ENCODE measurements at places on chromosomes 6 and 20.

GRCh38 chr6:47156196-47156595, 114.1 kb upstream of the ADGRF1 start:
- DNase-seq = no peak

DNA sequence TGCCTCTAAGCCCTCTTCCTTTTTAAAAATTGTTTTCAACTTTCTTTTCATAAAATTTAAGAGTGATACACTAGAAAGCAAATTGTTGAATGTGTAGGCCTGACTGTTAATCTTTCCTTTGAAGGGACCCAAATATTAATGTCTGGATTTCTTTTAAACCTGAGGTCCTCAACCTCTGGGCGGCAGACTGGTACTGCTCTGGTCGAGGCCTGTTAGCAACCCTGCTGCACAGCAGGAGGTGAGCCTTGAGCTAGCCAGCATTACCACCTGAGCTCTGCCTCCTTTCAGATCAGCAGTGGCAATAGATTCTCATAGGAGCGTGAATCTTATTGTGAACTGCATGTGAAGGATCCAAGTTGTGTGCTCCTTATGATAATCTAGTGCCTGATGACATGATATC, 191.2 kb downstream of the MANEA start:
- DNase-seq = no peak

DNA sequence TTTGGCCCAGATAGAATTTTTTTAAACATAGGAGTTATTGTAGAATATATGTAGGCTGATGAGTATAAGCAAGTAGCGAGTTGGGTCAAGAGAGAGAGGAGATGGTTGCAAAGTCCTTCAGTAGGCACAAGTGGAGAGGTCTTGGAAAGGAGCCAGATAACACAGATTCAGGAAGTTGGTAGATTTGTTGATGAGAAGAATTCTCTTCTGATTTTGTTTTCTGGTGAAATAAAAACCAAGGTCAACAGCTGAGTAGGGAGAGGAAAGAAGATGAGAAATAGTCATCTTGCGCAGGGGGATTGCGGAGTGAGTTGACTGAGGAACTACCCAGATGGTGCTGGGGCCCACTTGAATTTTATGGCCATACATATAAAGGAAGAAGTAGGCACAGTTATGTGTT, 17.4 kb upstream of the CD83 start:
- no peak for DNase-seq

- DNase-seq = no peak
These were observed 635 bp upstream of the TENT5A start for GRCh38 chr6:81752921-81753710.

- no peak for DNase-seq
These were observed 5.5 kb downstream of the ANKEF1 start for GRCh38 chr20:10040070-10040975.

- no peak for DNase-seq
These were observed 839 bp upstream of the HRH3 start for GRCh38 chr20:62220666-62221568.

DNA sequence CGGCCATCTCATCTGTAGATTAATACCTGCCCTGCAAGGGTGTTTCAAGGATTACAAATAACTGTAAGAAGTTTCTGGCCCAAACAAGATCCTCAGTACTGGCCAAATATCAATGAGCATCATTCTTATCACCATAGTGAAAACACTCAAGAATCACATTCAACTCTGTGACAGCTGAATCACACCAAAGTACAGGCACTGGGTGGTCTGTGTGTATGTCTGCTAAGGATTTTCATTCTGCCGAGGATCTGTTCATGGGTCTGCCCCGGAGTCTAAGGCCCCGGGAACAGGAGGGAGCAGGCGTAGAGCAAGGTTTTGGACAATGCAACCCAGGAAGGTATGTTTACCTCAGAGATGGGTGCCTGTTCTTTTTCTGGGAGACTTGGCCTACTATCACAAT, 110.5 kb downstream of the TRERF1 start:
- DNase-seq = no peak

DNA sequence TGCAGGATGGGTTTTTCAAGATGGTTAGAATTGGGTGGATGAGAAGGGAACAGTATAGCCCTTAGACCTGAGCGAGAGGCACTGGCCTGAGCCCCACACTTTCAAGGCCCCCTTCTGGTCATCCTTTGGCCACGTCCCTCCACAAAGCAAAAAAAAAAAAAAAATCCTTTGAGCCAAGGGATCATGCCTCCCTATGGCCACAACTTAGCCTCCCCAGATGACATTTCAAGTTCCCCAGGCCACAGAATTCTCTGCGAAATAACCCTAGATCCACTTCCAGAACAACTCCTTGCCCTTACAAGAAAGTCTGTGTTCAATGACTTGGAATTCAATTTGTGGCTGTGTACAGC, 30.4 kb downstream of the ELOVL2 start:
- DNase-seq = no peak

GRCh38 chr6:38528196-38528965, 111.3 kb downstream of the BTBD9 start:
- no peak for DNase-seq

GRCh38 chr20:51750037-51750769, 18.0 kb downstream of the ATP9A start:
- DNase-seq = no peak

- DNase-seq = no peak
These were observed 8.0 kb downstream of the MYLIP start for GRCh38 chr6:16136621-16137450.

DNA sequence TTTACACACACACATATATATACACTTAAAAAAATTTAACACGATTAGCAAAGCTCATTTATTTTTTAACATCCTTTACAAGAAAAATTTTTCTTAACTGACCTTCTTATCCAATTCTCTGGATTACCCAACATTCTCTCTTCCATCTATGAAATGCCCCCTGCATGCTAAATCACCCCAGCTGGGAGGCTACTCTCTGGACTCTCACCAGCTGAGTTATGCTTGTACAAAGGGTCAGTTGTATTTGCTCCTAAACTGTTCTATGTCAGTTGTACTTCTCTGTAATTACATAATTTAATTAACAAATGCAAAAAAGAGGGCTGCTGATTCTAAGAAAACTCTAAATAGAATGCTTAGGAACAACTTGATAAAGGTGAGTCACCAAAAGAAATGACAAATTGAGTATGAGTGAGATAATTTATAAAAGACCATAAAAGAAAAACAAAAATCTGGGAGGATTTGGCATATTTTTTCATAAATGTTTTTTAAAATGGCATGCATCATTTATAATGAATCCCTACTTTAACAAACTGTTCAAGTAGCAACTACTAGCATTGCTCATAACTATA, 120.5 kb downstream of the KIF13A start:
- no peak for DNase-seq

DNA sequence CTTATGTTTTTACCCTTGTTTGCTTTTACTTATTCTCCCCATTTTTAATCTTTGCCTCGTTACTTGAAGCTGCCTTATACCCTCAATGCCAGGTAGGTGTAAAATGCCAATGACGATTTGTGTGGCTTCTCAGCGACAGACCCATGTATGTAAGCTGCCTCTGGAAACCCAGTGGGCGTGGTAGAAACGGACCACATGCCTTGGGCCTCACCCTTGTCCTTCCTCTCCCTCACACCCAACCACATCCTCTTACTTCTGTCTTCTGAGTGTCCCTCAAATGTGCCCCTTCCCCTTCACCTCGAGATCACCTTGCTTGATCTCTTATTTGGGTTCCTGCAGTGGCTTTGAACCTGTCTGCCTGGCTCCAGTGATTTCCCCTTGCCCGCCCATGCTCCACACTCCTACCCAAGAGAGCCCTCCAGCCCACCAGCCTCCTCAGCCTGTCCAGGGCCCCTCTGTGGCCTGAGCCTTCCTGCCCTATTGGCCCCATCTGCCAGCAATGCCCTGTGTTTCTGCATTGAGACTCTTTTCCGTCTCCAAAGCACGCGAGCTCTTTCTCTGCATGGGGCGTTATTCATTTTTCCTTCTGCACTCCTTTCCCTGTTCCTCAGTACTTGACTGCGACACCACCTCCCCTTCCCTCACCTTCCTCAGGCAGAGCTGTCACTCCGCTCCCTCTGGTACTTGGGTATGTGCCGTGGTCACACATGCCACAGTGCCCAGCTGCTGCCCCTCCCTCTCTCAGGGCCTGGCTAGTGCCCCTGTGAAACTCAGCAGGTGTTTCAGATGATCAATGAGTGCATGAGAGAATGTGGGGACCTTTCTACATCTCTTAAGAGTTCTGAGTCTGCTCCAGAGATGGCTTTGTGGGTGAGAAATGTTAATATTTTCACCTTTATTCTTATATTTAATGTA, 115.4 kb downstream of the SLX4IP start:
- no peak for DNase-seq

DNA sequence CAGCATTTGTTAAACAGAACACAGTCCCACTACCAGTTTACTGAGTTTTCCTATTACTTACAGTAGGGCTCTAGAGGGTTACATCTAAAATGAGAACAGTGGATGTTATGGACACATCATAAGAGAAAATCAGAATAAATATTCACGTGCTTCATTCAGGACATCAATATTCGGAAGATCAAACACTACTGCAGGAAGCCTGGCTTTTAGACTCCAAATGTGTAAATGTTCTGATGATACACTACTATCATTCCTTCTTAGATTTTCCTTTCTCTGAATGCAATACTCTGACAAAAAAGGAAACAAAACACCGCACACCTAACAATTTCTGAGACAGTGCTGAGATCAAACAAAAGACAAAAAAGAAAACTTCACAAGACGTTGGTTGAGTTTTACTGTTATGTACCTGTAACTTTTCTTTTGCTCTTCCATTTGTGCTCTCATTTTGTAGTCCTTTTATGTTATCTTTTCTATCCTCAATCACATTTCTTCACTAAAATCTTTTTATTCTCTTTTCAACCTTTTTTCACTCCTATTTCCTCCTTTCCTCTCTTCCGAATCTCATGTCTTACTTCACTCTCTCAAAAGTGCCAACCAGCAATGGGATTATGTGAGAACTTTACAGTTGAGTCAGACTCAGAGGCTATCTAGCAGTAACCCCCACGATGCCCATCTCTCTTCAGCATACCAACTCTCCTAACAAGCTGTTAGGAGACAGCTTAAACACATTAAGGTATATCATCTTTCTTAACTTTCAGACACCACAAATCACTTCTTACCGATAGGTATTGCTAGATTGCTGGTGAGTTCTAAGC, 1.7 kb downstream of the FAM184A start:
- no peak for DNase-seq

DNA sequence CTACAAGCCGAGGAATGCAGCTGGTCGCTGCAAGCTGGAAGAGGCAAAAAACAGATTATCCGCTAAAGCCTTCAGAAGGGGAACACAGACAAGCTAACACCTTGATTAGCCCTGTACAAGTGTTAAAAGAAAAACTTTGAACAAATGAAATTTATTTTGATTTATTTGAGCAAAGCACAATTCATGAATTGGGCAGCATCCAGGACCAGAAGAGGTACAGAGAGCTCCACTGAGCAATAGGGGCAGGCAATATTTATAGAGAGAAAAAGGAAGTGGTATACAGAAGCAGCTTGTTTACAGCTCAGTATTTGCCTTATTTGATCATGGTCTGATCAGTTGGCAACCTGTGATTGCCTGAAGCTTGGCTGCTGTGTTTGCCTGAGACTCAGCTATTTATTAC, 17.6 kb downstream of the HLA-DOB start:
- DNase-seq = no peak

- no peak for DNase-seq
These were observed 202.1 kb upstream of the RUNX2 start for GRCh38 chr6:45126033-45126432.

DNA sequence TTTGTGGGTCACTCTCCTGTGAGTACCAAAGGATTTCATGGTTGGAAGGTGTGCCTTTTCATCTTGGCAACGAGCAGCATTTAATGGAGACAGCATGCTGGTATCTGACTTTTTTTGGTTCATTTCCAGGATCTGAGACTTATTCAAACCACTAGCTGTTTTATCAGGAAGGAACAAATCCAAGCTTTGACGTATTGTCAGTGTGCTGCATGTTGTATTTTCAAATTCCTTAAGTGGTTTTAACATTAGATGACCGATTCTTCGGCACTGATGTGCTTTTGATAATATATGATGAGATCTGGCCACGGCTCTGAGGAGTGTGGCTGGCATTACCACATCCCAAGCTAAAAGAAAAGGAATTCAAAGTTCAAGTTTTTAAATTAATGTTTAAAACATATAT, 6.4 kb downstream of the RMND1 start:
- no peak for DNase-seq

DNA sequence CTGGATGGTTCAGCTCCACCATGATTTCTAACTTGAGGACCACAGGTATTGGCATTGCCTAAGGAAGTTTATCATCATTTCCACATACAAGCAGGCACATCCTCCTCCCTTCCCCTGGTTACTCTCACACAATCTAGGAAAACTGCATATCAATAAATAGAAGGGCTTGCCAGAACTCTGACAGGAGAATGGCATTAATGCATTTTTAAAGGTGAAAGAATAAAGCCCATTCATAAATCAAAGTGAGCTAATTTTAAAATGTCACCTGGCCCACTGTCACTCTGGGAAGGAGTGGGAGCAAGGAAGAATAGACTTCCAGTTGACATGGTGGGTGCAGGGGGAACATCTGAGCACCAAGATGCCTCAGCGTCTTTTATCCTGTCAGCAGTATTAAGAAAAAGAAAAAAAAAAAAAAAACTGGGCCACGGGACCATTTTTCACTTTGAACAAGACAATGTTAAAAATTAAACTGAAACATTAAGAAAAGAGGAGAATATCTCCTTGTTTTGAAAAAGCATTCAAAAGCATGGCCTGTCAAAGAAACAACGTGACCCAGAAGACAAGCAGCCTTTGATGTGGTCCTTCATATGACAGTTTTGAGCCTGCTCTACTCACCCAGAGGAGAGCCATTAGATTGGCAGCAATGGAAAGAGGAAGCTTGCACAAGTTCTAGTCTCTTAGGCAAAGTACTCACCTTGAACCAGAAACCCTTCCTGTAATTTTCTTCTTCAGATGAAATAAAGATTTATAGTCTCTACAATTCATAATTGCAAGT, 39.3 kb upstream of the SMLR1 start:
- DNase-seq = no peak

DNA sequence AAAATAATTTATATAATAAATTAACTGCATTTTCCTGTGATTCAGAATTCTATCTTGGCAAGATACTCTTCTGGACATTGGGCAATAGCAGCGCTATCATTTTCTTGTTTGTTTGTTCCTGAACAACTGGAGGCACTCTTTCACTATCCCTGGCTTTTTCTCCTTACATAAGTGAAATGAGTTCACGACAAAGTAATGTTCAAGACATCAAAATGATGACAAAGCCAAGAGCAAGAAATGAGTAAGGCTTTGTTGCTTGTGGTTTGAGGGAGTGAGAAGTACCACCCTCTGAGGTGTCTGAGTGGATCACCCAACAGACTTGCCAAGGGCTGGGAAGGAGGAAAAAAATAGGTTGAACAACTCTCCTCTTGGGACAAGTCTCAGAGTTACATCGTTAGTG, 466.6 kb upstream of the JAG1 start:
- DNase-seq = no peak

- DNase-seq = no peak
These were observed 7.5 kb downstream of the NCOA3 start for GRCh38 chr20:47509104-47509661.

- DNase-seq = no peak
These were observed 12.9 kb downstream of the SLC13A3 start for GRCh38 chr20:46638134-46638897.

GRCh38 chr20:35232575-35232974, 6.1 kb downstream of the MMP24 start:
- no peak for DNase-seq
